ENCODE measurements at places on chromosomes 3 and 15.

- DNase-seq: no peak
Measured at GRCh38 chr3:148187296-148187695, 510.4 kb upstream of the AGTR1 start.

- no peak for DNase-seq
Measured at GRCh38 chr3:76410762-76411281, 625.5 kb upstream of the ZNF717 start.

- DNase-seq: no peak
Measured at GRCh38 chr3:25229586-25229985, 198.5 kb upstream of the RARB start.

GRCh38 chr15:59516655-59517461 lies 78.9 kb downstream of the FAM81A start:
- no peak for DNase-seq

- DNase-seq: no peak
Measured at GRCh38 chr3:8985876-8986275, 22.6 kb upstream of the RAD18 start.

- DNase-seq: no peak
Measured at GRCh38 chr15:27133249-27133648, 162.3 kb downstream of the GABRG3 start.

- no peak for DNase-seq
Measured at GRCh38 chr3:151008699-151009098, 36.2 kb upstream of the CLRN1 start.

GRCh38 chr3:81740731-81741130 lies 20.7 kb downstream of the GBE1 start:
- no peak for DNase-seq

- DNase-seq: no peak
Measured at GRCh38 chr3:184542577-184542976, 19.0 kb upstream of the EPHB3 start.

GRCh38 chr3:15220056-15220455 lies 14.0 kb downstream of the CAPN7 start:
- no peak for DNase-seq

DNA sequence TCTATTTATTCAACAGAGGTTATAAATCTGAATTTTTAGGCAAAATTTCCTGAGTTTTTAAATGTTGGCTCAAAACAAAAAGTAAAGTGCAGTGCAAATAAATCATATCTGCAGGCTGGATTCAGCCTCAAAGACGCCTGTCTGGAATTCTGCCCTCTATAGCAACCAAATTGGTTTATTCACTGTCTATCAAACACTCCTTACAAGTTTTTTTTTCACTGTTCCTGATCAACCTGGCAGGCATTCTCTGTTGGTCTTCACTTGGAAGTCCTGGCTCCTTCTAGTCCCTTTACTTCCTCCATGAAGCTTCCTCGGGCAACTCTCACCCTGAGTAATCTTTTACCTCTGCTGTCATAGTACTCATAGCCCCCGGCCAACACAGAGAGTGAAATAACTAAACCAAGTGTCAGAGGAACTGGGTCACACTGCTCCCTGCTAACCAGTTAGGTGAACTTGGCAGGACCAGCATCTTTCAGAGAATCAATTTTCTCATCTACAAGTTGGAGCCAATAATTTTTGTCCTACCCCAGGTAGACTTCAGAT lies 36.8 kb upstream of the TIPARP start:
- DNase-seq: no peak

DNA sequence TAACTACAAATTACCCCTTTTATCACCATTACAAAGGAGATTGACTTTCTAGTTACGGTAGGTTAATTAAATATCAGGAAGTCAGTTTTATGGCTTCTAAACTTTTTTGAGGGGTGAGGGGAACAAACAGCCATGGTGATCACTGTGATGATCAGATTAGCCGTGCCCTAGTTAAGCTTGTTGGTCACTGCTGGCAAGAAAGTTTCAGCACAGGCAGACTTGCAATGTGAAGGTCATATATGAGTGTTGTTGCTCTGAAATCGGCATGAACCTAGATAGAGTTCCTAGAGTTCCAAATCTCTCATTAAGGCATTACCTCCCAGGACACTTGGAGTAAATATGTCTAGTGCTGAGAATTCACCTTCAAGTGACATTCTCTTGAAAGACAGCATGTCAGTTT lies 156.6 kb downstream of the GHSR start:
- DNase-seq: no peak

DNA sequence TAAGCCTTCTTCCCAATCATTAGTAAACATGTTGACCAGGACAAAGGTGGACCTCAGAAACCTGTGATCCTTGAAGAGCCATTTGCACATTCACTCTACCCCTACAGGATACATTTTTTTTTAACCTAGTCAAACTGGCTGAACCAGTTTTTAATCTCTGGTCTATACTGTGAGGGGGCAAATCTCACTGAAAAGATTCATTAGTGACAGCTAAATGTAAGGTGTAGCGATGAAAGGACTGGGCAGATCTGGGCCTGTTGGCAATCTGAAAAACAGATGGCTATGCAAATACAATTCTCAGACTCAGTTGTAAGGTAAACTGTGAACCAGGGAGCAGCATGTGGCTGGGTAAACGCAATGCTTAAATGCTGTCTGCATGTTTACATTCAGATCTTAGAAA lies 75.6 kb upstream of the SNTN start:
- no peak for DNase-seq

DNA sequence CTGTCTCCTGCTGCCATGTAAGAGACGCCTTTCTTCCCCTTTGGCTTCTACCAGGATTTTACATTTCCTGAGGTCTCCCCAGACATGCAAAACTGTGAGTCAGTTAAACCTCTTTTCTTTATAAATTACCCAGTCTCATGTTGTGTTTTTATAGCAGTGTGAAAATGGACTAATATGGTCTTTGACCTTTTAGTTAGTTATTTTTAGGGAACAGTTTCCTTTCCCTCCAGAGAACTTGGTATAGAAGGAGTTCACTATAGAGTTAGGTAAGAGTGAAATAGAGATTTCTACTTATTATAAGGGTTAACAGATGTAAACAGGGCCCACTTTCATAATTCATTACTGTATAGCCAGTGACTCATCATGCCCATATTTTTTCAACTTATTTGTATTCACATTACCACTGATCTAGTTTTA lies 170.9 kb downstream of the UNC13C start:
- DNase-seq: no peak

DNA sequence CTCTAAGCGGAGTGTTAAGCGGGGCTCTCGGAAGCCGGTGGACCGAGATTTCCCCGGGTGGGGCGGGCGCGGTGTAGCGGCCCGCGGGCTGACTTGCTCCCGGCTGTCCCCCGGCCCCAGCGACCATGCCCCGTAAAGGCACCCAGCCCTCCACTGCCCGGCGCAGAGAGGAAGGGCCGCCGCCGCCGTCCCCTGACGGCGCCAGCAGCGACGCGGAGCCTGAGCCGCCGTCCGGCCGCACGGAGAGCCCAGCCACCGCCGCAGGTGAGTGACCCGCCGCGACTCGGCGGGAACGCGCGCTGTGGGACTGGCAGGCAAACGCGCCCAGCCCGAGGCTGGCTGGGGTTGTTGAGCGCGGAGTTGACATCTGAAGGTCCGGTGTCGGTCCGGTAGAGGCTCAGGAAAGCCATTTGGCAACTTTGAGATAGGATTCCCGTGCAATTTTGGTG lies 1.3 kb downstream of the SMC4 start:
- DNase-seq: peak; percentile 6

GRCh38 chr15:82789491-82789890 lies 16.4 kb downstream of the FSD2 start:
- no peak for DNase-seq

GRCh38 chr3:64792445-64792844 lies 104.6 kb upstream of the ADAMTS9 start:
- DNase-seq: no peak

GRCh38 chr3:190150681-190151080 lies 30.0 kb upstream of the P3H2 start:
- no peak for DNase-seq

- DNase-seq: no peak
Measured at GRCh38 chr15:33330931-33331330, 20.2 kb downstream of the RYR3 start.

DNA sequence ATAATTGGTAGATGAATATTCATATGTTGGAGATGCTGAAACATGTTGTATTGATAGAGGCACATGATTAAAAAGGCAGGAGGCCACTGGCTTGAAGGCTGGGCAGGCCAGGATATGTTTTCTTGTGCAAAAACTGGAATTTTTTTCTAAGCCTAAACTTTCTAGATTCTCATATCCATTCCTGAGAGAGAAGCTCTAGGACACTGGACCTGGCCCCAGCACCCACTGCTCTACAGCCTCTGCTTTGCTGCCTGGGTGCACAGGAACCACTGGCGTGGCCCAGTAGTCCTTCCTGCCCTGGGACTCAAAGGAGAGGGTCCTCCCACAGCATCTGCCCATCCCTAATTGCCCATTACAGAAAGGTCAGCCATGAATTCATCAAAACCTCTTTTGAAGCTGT lies 58.1 kb upstream of the APEH start:
- no peak for DNase-seq

DNA sequence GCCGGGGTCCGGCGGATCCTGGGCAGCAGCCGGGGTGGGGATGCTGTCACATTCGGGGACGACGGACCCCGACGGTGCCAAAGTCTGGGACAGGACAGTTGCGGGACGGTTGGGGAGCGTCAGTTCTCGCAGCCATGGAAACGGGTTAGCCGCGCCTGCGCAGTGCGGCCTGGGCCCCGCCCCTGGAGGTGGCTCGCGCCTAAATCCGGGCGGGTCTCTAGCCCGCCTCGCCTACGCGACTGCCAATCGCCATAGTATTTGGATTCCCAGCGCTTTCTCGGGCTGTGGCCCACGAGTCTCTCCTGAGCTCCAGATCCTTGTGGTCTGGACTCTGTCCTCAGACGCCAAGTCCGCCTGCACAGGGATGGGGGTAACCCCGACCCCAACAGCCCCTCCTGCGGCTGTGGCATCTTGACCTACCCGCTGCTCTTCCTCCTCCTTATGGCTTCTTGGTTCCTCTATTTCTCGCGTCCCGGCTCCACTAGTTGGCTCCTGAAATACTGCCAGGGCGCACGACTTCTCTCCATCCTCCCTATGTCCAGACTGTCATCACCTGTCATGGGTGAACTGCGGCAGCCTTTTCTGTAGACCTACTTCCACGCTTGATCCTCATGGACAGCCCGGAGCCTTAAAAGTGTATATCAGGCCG lies at the start of gene ZMYND10:
TSS of gene ZMYND10 (minus strand) at position 147 of the 649 bp plus-strand sequence. CDS start 153 bp downstream, outside the sequence.
- peak; percentile 65 for DNase-seq

DNA sequence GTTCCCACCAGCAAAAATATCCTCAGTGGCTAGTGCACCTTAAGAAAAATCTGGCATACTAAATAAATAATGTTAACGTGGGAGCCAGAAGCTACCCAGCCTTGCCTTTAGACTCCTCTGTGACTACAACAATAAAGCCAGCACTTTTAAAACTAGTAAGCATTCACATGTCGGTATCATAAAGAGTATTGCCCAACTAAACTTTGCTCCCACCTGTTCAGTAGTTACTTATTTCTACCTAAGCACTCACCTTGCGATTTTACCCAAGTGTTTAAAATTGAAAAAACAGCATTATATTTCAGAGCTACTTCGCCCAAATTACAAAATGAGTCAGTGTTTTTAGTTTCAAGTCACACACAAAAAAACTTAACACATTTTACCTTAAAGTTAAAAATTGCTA lies 12.8 kb downstream of the ALDH1L1 start:
- no peak for DNase-seq

DNA sequence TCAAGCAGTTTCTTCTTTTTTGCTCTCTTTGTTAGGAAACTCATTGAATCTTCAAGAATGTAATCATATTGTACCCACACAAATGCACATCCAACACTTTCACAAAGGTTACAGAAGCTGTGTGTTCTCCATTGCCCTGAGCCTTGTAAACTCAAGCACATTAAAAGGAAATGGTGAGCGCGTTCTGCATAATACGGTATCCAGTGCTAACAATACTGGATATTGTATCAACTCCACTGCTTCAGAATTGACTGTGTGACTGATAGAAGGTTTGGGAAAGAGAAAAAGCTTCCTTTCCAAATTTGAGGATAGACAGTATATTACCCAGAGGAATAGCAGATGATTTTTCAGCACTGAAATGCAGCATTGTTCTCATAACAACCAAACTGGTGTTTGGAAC lies 268.9 kb upstream of the RBMS3 start:
- DNase-seq: no peak

GRCh38 chr3:38657369-38657768 lies 7.9 kb upstream of the SCN5A start:
- no peak for DNase-seq

- DNase-seq: no peak
Measured at GRCh38 chr3:24315971-24316370, 178.7 kb downstream of the THRB start.

DNA sequence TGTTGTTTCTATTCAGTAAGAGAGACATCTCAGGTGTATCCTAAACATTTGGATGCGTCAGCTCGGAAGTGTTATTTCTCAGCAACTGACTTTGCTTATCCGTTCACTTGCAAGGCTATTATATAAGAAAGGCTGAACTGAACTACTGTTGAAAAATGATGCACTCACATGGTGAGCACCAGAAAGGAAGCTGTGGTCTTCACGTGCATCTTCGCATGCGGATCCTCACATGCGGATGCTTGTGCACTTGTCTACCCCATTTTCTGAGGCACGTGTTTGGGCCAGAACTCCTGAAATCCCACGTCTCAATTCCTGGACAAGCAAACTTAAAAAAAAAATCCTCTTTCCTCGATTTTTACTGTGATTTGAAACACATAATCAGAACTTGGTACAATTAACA lies 63.2 kb downstream of the PDZRN3 start:
- DNase-seq: no peak

GRCh38 chr15:63938486-63939061 lies 104.8 kb upstream of the HERC1 start:
- DNase-seq: no peak

- no peak for DNase-seq
Measured at GRCh38 chr3:147387885-147388699, 18.3 kb downstream of the ZIC4 start.

DNA sequence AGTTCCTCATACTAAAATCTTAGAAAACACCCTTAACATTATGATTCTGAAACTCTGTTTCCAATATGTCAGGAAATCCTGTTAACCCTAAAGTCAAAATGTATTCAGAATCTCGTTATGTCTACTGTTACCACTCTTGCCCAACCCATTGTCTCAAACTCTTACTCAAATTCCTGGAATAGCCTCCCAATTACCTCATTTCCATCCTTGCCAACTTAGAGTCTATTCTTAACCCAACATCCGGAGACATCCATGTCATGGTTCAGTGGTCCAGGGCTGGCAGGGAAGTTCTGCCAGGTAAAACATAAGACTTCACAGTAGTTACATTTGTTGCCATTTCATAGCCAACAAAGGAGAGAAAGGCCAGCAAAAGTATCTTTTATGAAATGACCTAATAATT lies 593.9 kb downstream of the PYDC2 start:
- no peak for DNase-seq

- DNase-seq: no peak
Measured at GRCh38 chr3:50610181-50610971, 1.2 kb downstream of the CISH start.

DNA sequence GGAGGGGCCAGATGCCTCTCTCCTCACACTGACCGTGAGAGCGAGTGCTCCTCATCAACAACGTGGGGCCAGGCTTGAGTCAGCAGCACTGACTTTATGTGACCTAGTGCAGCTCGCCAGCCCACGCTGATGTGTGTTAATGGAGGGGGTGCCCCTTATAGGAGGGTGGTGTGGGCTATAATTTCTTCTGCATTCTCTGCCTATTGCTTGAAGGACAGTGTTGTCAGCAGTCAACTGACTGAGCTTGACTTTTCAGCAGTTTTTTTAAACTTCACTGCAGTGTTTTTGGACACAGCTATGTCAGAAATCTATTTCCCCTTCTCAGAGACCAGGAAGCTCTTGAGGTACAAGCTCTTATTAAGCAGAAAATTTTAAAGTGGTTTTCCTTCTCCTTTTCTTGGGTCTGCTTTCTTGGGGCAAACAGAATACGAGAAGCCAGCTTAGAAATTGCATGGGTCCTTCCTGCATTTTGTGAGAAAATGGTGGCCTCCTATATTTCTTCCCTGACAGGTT lies 304.8 kb upstream of the CTDSPL start:
- no peak for DNase-seq
